ENCODE measurements at places on chromosomes 16 and 17. TPM values are rescaled to one million over a fixed set of nuclear protein-coding genes. Genes with fewer than 3 reads are reported as not detected.

ACAP1 gene
- not detected for total RNA-seq

MYOCD gene
- 2.2 TPM for total RNA-seq

NPIPB13 gene
- total RNA-seq, result 6.2 TPM

GDPD1 gene
- total RNA-seq, result 3.1 TPM

C16orf54 gene
- not detected for total RNA-seq

ZNF747 gene
- 8.4 TPM for total RNA-seq

ADAD2 gene
- 0.44 TPM for total RNA-seq

TPSD1 gene
- total RNA-seq, result not detected

ENPP7 gene
- not detected for total RNA-seq

ACSM2A gene
- total RNA-seq, result 0.16 TPM

TEDC2 gene
- total RNA-seq, result 5.9 TPM

Data from bladder microvascular endothelial cell (primary cell).